A549 treated with DMSO at 1 μM for 4 hours (cell line): ENCODE measurements at places on chromosomes 1 and 21. TPM values are rescaled to one million over a fixed set of nuclear protein-coding genes. Genes with fewer than 3 reads are reported as not detected.

Gene SEC16B
- total RNA-seq, result 0.52 to 0.95 TPM (median 0.77 TPM) in 5 replicates

Gene TOR1AIP2
- total RNA-seq, result 16.8 to 23.5 TPM (median 20.4 TPM) in 5 replicates

Gene EDEM3
- total RNA-seq, result 7.4 to 12.0 TPM (median 10.5 TPM) in 5 replicates

Gene CD5L
- not detected in 5 replicates for total RNA-seq

Gene LINGO4
- not detected in 5 replicates for total RNA-seq

Gene ALDH9A1
- total RNA-seq, result 40.0 to 45.2 TPM (median 40.7 TPM) in 5 replicates

Gene RGS8
- total RNA-seq, result not detected in 5 replicates

Gene HAPLN2
- 0.05 to 0.19 TPM in 2 of 5 replicates, not detected in the others for total RNA-seq
